ENCODE measurements at places on chromosomes 12 and 14.

GRCh38 chr12:3282384-3282670 is 205.1 kb downstream of the TSPAN9 start:
- DNase-seq, result no peak

DNA sequence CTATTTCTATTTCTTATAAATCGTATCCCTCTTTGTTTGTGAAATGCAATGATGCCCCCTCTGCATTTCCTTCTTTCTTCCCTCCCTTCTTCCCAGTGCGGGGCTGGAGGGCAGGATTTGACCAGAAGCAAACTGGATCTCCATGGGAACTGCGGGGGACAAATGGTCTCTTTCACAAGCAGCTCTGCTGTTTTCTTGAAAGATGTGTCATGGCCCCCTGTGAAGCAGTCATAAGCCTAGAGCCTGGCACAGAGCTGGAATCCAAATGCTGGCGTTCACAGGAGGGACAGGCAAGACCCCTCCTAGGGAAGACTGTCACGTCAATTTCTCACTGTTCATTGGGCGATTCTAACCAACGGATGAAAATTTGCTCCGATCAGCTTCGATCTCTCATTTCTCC is 203.5 kb upstream of the NOS1 start:
- DNase-seq, result no peak

- DNase-seq, result no peak
Measured at GRCh38 chr14:73153272-73153671, 17.0 kb downstream of the PSEN1 start.

- no peak for DNase-seq
Measured at GRCh38 chr12:118302053-118302452, 70.7 kb downstream of the TAOK3 start.

GRCh38 chr12:130254461-130255276 is 83.0 kb upstream of the PIWIL1 start:
- no peak for DNase-seq

GRCh38 chr12:53940443-53941014 is 1.9 kb downstream of the HOXC13 start:
- DNase-seq, result no peak

DNA sequence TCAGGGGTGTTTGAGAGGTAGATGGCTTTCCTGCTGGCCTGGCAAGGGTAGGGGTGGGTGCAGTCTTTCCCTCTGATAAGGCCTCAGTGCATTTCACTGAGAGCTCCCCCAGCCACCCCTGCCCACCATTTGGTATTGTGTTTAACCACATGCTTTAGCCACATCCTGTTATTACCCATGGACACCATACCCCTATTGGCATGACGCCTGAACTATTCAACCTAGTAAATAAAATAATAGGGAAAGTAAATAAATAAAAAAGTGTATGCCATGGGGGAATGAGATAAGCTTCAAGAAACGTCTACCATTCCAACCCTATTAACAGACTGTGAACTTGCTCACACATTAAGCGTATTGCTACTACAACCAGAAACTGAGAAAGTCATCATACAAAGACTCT is 7.6 kb upstream of the LGR5 start:
- DNase-seq, result no peak

DNA sequence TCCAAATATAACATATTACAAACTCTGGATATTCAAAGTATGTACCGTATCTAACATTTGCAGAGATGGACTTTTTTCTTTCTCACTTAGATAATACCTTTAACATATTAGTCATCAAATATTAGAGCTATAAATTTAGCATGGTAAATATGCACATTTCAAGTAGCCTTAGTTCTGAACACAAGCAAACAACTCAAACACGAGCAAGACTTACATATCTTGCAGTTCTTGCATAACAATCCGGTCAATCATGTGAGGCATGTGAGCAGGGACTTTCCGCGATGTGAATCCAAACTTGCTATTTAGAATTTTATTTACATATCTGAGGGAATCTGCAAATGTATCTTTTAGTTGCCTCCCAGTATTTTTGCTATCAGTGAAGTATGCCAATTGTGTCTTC is 22.1 kb upstream of the SYCP3 start:
- DNase-seq, result no peak

- peak; percentile 81 for DNase-seq
Measured at GRCh38 chr14:66508846-66509621, 1.1 kb downstream of the GPHN start.

DNA sequence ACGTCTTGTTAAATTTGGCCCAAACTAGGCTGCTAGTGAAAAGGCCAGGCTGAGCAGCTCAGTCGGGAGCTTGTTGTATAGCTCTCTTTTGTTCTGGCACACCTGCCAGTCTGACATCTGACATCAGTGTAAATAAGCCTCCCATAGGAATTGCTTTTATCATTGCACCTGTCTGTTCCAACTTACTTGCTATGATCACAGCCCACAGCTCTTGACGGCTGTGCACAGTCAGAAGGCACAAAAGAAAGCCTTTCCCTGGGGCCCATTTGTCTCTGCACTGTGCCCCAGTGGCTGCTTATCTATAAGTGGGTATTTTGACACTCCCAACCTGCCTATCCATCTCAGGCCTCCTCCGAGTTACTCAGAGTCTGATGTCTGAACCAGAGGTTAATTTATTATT is 324.5 kb downstream of the NUAK1 start:
- DNase-seq, result no peak

- peak; percentile 81 for DNase-seq
Measured at GRCh38 chr12:116861320-116861719, 19.9 kb downstream of the HRK start.

DNA sequence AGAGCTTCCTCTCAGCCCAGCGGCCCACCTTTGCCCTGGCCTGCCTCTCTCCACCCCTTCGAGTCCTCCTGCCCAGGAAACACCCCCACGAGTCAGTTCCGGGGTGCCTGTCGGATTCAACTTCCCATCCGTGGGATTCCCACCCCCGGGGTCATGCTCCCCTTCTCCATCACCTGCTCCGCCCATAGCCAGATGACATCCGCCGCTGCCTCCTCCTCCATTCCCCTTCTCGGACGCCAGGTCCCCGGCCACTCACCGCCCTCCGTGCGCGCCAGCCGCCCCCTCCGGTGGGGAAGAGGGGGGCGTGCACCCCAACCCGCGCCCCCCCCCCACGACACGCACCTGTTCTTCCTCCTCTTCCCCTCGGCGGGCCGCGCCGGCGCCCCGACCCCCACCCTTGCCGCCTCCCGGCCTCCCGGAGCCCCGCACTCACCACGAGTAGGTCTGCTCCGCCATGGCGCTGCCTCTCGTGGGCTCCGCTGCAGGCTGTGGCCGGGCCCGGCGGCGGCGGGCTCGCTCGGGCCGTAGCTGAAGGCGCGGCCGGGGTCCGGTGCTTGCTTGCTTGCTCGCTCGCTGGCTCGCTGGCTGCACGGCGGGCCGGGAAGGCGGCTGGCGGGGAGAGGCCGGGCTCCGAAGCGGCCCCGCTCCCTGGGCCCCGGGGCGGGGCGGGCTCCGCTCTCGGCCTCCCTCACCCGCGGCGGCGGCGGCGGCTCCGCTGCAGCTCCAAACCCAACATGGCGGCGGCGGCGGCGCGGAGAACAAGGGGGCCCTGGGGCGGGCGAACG is 554 bp downstream of the SPPL3 start:
- peak; percentile 86 for DNase-seq

DNA sequence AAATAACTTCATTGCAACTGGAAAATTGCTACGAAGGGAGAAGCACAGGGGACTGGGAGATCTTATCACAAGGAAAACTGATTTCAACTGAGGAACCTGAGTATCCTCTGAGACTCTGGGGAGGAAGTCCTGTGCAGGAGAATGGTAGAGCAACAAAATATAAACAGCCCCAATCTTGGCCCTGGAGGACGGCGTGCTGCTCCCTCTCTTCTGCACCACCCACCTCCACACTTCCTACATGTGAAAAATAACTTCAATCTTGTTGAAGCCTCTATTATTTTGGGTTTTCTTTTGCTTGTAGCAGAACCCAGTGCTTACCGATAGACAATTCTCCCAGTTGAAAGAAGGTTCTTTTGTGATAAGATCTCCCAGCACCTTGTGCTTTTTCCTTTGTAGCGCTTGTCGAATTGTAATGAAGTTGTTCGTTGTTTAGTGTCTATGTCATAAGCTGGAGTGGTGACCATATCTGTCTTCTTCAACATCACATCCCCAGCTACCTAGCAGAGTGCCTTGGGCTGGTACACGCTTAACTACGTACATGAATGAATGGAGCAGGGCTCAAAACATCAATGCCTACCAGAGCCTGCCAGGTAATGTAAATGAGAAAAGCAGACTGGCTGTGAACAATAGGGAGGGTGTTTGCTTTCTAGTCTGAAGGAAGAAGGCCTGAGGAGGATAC is 2.8 kb upstream of the CD4 start:
- DNase-seq, result no peak

DNA sequence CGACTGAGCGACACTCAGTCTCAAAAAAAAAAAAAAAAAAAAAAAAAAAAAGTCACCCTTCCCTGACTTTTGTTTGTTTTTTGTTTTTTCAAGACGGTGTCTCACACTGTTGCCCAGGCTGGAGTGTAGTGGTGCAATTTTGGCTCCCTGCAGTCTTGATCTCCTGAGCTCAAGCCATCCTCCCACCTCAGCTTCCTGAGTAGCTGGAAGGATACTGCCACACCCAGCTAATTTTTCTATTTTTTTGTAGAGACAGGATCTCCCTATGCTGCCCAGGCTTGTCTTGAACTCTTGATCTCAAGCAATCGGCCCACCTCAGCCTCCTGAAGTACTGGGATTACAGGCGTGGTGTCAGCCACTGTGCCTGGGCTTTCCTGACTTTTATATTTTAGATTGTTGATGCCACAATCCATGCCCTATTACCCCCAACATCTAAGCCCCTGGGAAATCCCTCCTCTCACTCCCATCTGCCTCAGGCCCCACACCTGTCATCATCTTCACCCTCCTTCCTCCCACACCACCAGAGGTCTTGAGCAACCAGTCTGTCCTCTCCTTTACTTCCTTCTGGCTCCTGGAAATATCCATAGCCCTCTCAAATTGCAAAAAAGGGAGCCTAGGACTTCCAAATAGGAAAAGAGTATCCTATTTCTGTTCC is 7.8 kb downstream of the IKZF4 start:
- DNase-seq, result no peak

GRCh38 chr14:71487941-71488340 is 444.3 kb upstream of the RGS6 start:
- no peak for DNase-seq

GRCh38 chr14:99908653-99909250 is 115.5 kb downstream of the EML1 start:
- DNase-seq, result no peak

GRCh38 chr14:37606678-37607077 is 11.2 kb downstream of the TTC6 start:
- no peak for DNase-seq

GRCh38 chr12:27280412-27280811 is 36.3 kb downstream of the STK38L start:
- no peak for DNase-seq

DNA sequence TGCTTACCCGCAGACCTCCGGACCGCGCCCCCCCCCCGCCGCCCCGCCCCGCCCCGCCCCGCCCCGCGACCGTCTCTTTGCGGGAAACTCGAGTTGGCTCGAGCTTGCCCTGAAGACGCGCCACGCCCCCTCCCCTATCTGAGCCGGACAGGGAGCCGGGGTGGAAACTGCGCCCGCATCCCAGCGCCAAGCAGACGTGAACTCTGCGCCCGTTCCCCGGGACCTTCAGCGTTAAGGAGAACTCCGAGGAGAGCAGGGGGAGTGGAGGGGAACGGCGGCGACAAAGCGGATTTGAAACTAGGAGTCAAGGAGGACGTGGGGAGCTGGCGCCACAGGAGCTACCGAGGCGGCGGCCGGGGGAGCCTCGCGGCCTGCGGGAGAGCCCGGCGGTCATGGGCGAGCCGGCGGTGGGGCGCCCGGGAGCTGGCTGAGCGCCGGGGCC is at the start of gene KCNK13:
KCNK13 (plus strand) TSS at position 310 of the 442 bp plus-strand sequence. CDS start 212 bp downstream, outside the sequence.
- no peak for DNase-seq

GRCh38 chr14:50862036-50862570 is 9.8 kb upstream of the ABHD12B start:
- no peak for DNase-seq

DNA sequence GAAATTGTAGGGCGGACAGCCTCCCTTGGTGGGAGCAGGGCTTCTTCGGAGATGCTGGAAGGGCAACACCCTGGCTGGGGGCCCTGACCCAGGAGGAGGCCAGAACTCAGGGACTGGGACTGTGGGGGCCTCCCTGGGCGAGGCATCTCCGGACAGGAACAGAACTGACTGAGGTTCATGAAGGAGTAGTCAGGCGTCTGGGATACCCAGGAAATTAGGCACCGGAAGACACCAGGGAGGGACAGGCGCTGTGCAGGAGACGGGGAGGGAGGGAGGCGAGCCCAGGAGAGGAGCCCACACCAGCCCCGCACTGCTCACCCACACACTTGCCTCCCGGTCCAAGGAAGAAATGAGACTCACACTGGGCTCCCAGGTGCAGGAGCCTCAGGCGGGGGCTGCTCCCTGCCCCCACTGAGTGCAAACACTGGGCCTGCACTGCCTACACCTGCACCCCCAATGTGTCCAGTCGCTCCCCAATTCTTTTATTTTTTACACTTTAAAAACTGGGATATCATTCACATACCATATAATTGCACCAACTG is 262.6 kb upstream of the SFSWAP start:
- DNase-seq, result no peak

DNA sequence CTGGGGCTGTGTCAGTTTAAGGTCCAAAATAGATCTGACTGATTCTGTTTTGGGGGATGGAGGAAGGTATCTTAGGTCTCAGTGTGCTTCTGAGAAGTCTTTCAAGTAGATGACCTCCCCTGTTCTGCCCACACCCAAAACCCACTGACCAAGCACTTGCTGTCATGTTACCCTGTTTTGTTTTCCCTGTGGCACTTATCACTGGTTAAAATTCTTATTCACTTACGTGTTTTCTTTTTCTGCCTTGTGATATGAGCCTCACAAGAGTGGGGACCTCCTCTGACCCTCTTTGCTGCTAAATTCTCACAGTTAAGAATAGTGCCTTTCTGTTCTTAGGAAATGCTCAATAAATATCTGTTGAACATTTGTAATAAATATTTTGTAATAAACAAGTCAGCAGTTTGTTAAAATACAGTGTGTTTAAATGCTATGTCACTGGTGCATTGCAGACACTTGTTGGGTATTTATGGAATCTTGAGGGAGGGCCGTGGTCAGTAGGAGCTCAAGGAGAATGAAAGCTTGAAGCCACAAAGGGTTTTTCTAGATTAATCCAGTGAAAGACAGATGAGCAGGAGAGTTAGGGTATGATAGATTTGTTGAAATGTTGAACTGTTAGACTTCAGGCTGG is 20.9 kb downstream of the PLEKHA5 start:
- DNase-seq, result no peak

- no peak for DNase-seq
Measured at GRCh38 chr14:93105362-93105761, 10.4 kb downstream of the ITPK1 start.

- DNase-seq, result no peak
Measured at GRCh38 chr12:116600959-116601918, 42.1 kb downstream of the MAP1LC3B2 start.
